ACHN (cell line): ENCODE measurements at places on chromosomes 5 and 9.

GRCh38 chr9:120985819-120986222 lies 59.2 kb upstream of the TRAF1 start:
- DNase-seq: peak; percentile 58

- DNase-seq: peak; percentile 64
These were observed 42.0 kb upstream of the TIMD4 start for GRCh38 chr5:157004893-157005551.

GRCh38 chr9:128940271-128940921 lies 7.0 kb downstream of the DOLK start:
- no peak for DNase-seq

GRCh38 chr5:167916261-167916691 lies 375.2 kb upstream of the WWC1 start:
- DNase-seq: no peak

DNA sequence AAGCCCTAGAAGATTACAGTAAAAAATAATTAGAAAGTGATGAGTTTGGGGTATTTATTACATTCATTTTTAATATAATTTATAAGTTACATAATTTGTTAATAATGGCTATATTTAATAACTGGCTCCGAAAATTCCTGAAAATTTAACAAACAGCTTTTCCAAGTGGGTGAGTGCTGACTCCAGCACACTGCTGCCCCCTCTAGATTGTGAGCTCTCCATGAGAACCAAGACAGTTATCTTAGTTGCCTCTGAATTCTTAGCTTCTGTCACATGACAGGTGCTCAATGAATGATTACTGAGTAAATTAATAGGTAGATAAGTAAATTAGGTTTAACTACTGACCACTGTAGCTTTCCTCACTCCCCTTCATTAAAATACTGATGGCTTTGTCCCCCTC lies 7.8 kb downstream of the KLHL3 start:
- DNase-seq: no peak

DNA sequence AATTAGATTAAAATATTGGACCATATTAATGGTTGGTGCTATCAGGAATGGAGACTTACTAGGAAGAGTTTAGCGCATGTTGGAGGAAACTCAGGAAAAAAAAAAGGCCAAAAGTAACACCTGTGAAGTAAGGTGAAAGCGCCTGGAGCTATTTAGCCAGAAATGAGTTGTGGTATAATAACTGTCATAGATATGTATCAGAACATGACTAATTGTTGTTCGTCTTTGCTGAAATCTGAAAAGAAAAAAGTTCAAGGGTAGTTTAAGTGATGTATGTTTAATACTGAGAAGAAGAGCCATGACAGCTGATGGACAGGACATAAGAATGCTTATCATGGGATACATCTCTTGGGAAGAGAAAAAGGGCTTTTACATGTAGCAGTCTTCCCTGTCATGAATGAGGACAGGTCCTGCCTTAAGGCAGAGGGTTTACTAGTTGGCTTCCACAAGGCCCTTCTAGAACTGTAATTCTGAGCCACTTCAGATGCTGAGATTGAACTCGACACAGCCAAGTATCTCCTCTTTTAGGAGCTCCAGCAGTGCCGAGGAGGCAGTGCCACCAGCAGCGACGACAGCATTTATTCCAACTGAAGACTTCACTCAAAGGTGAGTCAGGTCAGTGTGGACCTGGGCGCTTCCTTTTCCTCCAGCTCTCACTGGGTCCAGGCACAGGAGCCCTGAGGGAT lies 940 bp upstream of the CAMK4 start:
- no peak for DNase-seq

GRCh38 chr5:143514616-143515335 lies 111.3 kb upstream of the NR3C1 start:
- DNase-seq: no peak

GRCh38 chr9:38233343-38233742 lies 159.2 kb upstream of the ALDH1B1 start:
- DNase-seq: no peak

DNA sequence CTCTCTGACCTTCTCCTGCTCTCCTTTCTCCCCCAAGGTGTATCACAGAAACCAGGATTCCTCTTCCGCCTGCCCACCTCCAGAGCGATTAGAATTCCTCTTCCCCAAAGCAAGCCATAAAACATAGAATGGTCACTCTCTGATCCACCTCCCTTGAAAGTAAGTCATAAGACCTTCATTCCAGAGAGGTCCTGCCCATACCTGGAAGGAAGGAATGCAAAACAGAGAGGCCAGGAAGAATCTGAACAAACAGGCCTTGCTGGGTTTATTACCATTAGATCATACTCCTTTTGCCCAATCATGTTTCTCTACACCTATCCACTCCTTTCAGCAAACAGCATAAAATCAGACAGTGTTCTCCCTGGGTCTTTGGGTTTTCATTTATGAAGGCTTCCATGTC lies 21.0 kb downstream of the CDKL3 start:
- DNase-seq: no peak

DNA sequence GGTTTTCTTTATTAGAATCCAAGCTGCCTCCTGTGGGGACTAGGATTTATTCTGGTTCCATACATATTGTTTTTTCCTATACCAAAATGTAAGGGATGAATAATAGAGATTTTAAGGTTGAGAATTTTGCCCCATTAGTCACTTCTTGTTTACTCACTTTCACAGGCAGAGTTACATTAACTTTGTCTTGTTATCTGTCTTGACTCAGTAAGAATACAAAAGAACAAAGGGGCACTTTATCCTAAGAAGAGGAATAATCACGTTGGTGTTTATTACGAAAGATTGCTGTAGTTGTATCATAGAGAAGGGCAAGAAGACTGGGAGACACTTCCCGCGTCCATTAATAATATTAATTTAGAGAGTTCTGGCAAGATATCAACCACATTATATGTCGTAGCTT lies 599.7 kb upstream of the FTMT start:
- DNase-seq: no peak

GRCh38 chr9:93659837-93660177 lies 83.4 kb downstream of the PHF2 start:
- DNase-seq: no peak

- DNase-seq: peak; percentile 49
These were observed 470 bp downstream of the HBEGF start for GRCh38 chr5:140345919-140346347.

DNA sequence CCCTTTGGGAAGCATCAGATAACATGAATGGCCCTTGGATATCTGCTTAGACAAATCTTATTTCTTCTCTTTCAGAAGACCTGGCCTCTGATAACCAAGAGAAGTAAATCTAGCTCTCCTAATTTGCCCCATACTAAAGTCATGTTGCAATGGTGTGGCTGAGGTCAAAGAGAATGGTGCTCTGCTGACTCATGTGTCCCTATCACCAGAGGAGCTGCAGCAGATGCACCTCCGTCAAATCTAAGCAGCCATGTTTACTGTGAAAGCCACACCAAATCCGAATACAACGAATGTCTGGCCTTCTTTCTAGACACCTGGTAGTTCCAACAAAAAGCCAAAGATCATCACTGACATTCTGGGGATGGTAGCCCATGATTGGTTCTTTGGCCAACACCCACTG lies 23.2 kb downstream of the RETREG1 start:
- no peak for DNase-seq

GRCh38 chr5:97088774-97089148 lies 53.6 kb downstream of the LIX1 start:
- DNase-seq: no peak

GRCh38 chr9:101372327-101373118 lies 12.3 kb downstream of the BAAT start:
- no peak for DNase-seq

DNA sequence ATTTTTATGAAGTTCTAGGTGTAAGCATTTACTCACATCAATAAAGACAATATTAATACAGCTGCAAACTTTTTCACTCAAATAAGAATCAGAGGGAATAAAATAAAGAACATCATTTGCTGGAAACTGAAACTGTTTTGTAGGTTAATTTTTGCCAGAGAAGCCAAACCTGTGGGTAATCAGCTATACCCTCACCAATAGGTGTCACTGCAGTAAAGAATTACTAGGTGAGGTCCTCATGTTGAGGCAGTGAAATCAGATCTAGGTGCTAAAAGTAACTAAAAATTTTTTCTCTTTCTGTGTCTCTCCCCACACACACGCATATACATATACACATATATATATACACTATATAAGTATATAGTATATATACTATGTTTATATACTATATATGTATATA lies 1016.3 kb upstream of the SEMA6A start:
- DNase-seq: peak; percentile 19

GRCh38 chr5:158634714-158635113 lies 465.0 kb downstream of the EBF1 start:
- DNase-seq: no peak

DNA sequence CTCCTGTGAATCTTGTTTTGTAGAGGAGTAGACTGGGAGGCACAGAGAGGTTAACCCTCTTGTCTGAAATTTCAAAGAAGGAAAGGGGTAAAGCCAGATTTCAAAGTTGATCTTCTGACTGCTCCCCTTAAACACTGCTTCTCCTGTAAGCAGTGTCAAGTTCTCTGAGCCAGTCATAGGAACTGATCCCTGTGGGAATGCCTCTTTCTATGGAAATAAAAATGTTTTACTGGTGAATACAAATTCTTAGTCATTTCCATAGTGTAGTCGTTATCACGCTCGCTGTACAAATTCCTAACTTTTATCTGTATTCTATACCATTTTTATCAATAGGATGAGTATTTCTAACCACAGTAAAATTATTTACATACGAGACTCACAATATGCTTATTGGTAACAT lies 66.3 kb upstream of the PRRC1 start:
- DNase-seq: no peak

- DNase-seq: peak; percentile 88
These were observed 6.3 kb upstream of the HAPLN1 start for GRCh38 chr5:83726912-83727311.

- no peak for DNase-seq
These were observed 124.0 kb upstream of the TLE4 start for GRCh38 chr9:79447762-79448161.

GRCh38 chr9:107813287-107813686 lies 323.7 kb upstream of the KLF4 start:
- no peak for DNase-seq

DNA sequence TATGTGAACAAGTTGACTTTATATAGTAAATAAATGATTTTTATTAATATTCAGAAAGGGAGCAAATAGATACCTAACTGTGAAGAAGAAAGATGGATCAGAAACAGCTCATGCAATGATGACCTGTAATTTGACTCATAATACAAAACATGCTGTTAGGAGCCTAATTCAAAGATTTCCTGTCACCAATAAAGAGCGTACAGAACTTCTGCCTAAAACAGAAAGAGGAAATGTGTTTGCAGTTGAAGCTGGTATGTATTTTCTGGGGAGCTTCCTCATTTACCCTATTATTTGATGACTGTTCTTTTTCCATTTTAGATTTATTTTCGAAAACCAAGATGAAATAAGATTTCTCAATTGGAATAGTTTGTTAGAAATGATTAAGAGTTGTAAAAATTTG lies 11.4 kb downstream of the YTHDC2 start:
- DNase-seq: no peak

- no peak for DNase-seq
These were observed 36.3 kb downstream of the GABRP start for GRCh38 chr5:170819824-170820223.

- DNase-seq: no peak
These were observed 570 bp downstream of the CREBRF start for GRCh38 chr5:173056783-173057061.

DNA sequence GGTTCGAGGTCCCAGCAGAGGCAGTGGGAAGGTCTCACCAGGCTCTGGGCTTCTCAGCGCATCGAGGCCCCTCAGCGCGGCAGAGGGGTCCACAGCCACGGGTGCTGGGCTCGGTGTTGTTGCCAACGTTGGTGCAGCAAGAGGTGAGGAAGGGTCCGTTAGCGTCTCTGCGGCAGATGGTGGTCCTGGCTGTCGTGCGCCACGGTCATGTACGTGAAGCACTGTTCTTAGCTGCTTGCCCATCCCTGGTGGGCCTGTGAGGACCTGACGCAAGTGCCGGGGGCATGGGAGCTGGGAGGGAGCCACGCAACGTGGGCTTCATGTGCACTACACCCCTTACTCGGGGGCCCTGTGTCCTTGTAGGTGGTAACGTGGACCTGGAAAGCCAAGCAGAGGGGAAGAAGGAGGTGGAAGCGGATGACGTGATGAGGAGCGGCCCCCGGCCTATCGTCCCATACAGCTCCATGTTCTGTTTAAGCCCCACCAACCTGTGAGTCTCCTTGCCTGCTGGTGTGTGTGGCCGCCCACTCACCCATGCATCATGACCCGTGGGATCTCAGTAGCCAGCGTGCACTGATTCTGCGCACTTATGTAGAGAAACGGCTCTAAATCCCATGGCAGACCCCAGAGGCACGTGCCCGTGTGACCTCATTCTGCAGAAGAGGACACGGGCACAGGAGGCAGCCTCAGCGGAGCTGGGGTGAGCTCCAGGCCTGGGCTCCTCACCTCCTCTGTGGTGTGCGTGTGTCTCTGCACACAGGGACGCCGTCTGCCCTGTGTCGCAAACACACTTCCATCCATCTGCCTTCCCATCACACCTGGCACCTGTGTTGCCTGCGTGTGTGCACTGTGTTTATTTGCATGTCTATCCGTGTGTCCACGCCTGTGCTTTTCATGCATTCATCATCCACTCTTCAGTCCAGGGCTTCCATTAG lies 166.1 kb downstream of the CACNA1B start:
- DNase-seq: no peak

GRCh38 chr9:19213823-19214222 lies 16.7 kb upstream of the DENND4C start:
- DNase-seq: no peak

DNA sequence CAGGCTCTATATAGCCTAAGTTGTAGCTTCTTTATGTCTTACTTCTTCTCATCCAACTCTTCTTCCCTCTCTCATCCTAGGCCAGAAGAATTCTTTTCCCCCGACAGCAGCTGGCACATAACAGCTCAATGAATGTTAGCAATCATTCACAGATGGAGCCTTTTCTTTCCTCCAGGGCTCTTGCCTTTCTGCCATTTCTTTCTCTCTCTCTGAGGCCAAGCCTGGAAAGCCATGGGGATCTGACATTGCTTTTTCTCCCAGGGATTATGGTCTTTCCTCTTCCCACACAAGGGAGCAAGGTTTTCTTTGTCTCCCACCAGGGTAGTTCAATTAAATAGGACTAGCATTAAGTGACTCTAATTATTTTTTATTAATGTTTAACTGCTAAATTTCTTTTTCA lies 20.5 kb downstream of the SMIM15 start:
- DNase-seq: no peak
